Kidney (tissue), 22 donors: ENCODE measurements at places on chromosomes 6 and 20. TPM values are rescaled to one million over a fixed set of nuclear protein-coding genes. Genes with fewer than 3 reads are reported as not detected.

DNA sequence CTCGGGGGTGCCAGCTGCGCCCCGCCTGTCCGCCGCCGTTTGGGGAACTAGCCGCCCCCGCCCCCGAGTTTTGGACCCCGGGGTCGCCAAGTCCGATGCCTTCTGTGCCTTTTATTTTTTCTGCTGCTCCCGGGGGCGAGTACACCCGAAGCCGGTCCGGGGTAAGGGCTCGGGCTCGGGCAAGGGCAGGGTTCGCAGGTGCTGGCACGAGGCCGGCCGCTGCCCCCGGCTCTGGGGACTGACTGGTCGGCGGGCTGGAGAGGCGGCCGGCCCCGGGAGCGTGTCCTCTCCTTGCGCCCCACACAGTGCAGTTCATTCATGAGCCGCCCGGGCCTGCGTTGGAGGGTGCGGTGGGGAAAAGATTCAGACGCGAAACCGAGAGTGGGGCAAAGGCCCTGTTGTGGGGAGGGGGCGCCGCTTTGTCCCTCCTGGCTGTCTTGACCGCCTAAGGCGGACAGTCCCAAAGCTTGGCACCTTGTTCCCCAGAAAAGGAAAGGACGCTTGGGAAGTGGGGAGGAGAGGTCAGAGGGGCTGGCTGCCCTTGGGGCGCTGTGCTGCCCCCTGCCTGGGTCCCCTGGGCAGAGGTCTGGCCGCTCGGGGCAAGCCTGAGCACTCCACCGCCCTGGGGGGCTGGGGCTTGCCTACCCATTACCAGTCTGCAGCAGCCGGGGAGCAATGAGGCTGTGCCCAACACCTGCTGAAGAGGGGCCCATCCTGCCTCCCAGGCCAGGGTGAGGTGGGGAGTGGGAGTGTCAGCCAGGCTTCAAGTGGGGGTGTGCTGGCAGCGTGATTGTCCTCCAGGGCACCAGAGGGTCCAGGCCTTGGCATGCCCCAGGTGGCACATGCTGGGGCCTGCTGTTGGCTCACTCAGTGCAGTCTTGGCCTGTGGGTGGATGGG is 915 bp downstream of the TMEM63B start:
- DNase-seq: peak; percentile 79

The DDO gene
- 13.4 TPM for polyA plus RNA-seq

DNA sequence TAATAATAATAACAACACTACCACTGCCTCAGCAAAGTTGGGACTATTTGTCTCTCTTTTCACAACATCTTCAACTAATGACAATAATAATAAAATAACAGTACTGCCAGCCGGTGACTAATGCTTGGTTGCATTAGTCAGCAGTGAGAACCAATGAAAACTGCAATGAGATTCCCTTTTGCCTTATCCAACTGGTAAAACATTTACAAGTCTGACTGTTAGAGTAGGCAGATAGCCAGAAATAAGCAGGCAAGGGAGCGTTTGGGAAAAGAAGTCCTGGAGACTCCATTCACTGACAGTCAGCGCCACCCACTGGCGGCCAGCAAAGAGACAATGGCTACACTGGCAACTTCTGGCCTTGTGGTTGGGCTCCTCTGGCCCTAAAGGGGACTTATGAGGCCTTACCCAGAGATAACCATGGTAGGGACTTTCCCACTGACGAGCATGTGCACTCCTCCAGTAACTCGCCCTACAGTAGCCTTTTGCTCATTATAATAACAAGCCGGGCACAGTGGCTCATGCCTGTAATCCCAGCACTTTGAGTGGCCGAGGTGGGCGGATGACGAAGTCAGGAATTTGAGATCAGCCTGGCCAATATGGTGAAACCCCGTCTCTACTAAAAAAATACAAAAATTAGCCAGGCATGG is 3.4 kb upstream of the NSFL1C start:
- peak; percentile 83 for DNase-seq

GRCh38 chr6:16184551-16184950 is 53.8 kb upstream of the GMPR start:
- peak; percentile 34 for DNase-seq

DNA sequence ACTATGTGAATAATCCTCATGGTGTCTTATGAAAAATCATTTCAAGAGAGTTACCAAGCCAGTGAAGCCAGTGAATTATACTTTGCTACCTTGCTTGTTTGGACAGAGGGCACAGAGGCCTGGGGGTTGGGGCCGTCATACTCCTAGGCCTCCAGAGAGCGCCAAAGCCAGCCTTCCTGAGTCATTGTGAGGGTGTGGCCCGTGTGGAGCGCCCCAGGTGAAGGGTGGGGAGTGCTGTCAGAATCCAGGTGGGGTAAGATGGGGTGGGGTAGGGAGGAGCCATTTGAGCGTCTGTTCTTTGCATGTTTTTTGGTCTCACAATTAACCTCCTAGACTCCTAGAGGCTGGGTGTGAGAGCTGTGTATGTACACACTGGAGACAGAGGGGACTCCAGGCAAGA is 71.1 kb downstream of the PERP start:
- DNase-seq: no peak

GRCh38 chr6:10175362-10175761 is 239.5 kb downstream of the TFAP2A start:
- no peak for DNase-seq

- no peak for DNase-seq
Observed at GRCh38 chr6:147078106-147078505, 126.1 kb upstream of the STXBP5 start.

DNA sequence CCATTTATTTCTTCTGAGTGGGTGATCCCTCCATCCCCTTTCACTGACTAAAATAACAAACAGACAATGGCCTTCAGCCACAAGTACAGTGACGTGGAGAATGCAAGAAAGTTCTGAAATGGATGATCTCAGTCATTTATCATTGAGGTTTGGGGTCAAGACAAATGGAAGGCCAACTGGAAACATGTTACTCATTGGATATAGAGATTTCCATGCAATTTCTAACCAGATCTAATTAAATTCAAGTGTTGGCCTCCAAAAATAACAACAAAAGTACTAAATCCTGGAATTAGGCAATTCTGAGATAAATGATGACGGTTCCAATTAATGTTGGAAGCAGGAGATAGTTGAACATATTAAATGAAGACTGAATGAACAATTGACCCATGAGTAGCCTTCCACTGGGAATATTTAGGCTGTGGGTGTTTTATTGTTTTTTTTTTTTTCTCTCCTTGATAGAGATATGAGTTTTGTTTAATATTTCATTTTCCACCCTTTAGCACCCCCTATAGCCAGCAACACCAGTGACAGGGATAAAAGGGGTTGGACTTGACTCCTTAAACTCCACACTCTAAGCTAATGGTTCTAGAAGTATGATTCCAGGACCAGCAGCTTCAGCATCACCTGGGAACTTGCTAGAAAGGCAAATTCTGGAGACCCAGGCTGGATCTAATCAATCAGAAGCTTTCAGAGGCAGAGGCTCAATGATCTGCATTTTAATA is 112.8 kb downstream of the BCAS1 start:
- no peak for DNase-seq

GRCh38 chr6:93819189-93819588 is 399.8 kb upstream of the EPHA7 start:
- no peak for DNase-seq

The CDS2 gene
- 19.9 TPM for polyA plus RNA-seq

The POU5F1 gene
- polyA plus RNA-seq: 7.9 TPM

The MOCS1 gene
- polyA plus RNA-seq: 41.3 TPM

The KHDC1L gene
- polyA plus RNA-seq: not detected

DNA sequence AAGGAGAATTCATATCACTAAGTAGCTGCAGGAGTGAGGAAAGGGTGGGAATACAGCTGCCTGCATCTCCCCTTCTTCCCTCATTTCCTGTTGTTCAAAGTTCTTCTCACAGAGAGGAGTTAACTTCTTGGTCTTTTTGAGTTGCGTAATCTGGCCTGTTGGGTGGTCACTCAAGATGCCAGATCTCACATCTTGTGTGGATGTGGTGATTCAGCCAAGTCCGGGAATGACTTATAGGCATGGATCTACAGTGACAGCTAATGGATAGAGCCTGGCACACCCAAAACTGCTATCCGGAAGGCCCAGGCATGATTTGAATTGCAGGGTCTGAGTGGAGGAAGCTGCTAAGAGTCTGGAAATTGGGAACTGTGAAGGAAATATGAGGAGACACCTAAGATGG is 100.2 kb upstream of the SLC35B3 start:
- no peak for DNase-seq

- DNase-seq: peak; percentile 77
Observed at GRCh38 chr6:45590696-45591184, 213.0 kb upstream of the SUPT3H start.

The NINL gene
- polyA plus RNA-seq: 23.4 TPM

GRCh38 chr20:13028673-13029072 is 19.9 kb downstream of the SPTLC3 start:
- no peak for DNase-seq

The MUC22 gene
- not detected for polyA plus RNA-seq

The ZBTB2 gene
- polyA plus RNA-seq: 6.0 TPM

DNA sequence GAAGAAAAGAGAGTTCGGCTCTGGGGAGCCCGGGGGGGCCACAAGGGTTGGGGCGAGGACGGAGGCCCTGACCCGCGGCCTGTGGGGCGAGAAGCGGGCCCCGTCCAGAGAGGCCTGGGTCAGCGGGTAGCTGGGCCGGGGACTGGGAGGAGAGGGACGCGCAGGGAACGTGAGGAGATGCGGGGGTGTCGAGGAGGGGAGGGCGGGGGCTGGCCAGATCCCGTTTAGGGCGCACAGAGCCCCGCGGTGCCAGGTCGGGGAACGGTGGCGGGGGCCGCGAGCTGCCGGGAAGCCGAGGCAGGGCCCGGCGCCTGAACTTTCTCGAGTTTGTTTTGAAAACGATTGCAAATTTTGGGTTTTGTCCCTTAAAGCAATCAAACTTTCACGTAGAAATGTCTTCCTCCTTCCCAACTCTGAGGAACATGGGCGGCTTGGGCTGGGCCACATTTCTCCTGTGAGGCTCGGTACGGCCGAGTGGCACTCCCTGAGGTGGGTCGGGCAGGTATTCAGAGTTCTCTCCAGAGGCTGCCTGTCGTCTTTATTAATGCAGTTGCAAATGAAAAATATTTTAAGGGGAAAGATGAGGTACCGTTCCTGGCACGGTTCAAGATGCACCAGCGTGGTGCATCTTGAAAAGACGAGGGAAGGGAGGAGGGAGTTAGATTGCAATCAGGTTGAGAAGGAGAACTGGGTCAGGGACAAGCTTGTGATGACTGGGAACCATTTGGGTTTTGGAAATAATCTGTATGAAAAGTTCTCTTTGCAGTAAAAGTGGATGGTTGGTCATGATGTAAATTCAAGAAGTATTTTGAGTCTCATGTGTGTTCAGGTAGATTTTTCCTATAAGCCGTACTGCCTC is 972 bp downstream of the RNF8 start:
- DNase-seq: peak; percentile 48

GRCh38 chr6:13094781-13095425 is 233.4 kb downstream of the TBC1D7 start:
- no peak for DNase-seq

The WASF1 gene
- polyA plus RNA-seq: 6.5 TPM

DNA sequence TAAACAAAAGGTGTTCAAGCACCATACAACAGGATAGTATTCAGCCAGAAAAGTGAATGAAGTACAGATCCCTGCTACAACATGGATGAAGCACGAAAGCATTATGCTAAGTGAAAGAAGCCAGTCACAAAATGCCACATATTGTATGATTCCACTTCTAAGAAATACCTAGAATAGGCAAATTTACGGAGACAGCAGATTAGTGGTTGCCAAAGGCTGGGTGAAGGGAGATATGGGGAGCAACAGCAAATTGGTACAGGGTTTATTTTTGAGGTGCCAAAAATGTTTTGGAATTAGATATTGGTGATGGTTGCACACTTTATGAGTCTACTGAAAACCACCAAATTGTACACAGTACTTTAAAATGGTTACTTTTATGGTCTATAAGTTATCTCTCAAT is 23.2 kb downstream of the MAP3K5 start:
- no peak for DNase-seq

DNA sequence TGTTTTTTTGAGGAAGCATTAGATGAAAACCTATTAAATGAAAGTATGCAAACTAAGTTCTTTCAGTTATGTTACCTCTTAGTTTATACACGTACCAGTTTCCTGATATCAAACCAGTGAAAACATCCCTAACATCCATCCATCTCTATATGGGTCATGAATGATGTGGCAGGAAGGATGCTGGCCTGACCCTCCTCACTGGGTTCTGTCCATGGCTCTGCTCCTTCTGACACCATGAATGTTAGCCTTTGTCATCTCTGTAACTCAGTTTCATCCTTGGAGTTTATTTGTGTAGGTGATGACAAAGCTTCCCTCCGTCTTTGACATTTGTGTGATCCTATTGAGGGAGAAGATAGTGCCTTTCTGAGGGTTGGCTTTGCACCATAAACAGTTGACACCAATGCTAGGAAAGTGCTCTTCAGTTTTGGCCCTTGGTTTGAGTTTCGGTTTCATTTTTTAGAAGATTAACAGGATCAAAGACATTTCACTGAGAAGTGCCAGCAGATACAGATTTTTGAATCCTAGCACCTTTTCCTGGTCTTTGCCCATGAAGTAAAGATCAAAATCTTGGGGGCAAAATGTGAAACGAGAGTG is 72.0 kb upstream of the SCGN start:
- no peak for DNase-seq

DNA sequence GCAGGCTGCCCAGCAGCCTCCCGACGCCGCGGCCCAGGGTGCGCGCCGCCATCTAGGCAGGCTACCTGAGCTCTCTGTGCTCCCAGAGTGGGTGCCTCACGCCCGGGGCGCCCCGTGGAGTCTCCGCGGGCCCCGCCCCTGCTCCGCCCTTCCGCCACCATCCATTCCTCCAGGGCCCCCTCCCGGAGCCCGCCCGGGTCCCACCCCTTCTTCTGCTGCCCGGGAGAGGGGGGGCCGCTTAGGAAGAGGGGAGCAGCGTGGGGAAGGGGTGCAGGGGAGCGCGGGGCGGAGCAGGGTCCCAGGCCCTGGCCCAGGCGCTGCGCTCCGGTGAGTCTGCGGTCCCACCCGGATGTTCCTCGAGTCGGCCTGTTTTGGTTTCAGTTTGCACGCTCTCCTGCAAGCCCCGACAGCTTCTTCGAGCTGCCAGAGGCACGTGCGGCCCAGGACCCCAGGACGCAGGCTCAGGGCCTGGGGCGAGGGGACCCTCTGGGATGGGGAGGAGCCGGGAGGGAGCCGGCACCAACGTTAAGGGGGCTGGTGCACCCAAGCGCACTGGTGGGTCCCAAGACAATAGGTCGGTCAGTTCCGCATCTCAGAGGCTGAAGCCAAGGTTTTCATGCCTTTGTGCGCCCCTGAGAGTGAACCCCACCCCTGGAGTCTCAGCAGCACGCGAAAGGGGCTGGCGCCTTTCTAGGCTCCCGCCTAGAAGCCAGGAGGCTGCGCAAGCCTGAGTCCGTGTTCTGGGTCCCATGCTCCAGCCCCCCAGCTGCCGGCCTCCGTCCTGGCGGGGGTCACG is at the start of gene ACSS1:
Gene ACSS1 (minus strand): TSS at position 89 of the 796 bp plus-strand sequence. CDS start 37 bp downstream, at position 52.
- peak; percentile 93 for DNase-seq

DNA sequence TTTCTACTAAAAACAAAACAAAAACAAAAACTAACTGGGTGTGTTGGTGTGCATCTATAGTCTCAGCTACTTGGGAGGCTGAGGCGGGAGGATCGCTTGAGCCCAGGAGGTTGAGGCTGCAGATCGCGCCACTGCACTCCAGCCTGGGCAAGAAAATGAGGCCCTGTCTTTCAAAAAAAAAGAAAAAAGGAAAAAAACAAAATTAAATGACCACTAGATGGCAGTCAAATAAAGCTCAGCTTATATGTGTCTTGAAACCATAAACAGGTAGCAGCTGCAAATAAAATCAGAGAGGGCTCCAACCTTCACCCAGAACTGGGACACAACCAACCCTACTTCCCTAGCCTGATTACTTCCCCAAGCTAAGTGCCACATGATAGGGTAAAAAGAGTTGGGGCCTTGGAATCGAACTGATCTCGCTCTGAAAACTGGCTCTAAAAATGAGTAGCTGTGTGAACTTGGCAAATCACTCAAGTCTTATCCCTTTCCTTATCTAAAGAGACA is 67.1 kb upstream of the ADGRF4 start:
- peak; percentile 21 for DNase-seq

The ZNF343 gene
- polyA plus RNA-seq: 7.9 TPM

The TNXB gene
- polyA plus RNA-seq: 13.3 TPM
